ENCODE measurements at places on chromosomes 7 and 10.

DNA sequence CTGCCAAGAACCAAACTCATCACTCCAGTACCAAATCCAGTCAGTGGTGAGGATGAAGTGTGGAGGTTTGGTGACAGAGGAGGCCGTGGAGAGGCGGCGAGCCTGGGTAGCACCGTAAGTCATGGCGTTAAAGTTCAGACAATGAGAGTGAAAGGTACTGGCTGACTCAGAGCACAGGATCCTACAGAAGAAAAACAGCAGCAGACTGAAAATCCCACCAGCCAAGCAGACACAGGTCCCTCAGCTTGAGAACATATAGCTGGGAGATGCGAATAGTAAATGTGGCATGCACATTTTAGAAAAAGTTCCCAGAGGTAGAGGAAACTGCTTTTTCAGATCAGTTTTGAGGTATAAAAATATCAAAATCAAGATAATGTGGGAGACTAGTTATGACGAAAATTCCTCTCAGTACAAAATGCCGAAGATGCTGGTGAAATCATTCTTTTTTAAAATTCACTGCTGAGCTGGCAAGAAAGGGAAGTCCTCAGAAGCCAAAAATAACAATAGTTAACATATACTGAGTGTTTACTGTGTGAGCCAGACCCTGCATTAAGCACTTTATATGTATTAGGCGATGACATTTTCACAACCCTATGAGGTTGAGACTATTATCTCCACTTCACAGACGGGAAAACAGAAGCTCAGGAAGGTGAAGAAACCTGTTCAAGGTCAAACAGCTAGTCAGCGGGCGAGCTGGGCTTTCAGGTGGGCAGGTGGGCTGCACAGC is 20.9 kb downstream of the PARP12 start:
- DNase-seq: peak; percentile 20

- no peak for DNase-seq
These were observed 277.4 kb upstream of the LYZL1 start for GRCh38 chr10:29011516-29011915.

GRCh38 chr7:38673795-38674194 is 42.6 kb upstream of the AMPH start:
- peak; percentile 93 for DNase-seq

- DNase-seq: peak; percentile 90
These were observed 71.7 kb downstream of the CREB5 start for GRCh38 chr7:28483908-28484605.

GRCh38 chr7:158779061-158780000 is 50.0 kb downstream of the ESYT2 start:
- no peak for DNase-seq

DNA sequence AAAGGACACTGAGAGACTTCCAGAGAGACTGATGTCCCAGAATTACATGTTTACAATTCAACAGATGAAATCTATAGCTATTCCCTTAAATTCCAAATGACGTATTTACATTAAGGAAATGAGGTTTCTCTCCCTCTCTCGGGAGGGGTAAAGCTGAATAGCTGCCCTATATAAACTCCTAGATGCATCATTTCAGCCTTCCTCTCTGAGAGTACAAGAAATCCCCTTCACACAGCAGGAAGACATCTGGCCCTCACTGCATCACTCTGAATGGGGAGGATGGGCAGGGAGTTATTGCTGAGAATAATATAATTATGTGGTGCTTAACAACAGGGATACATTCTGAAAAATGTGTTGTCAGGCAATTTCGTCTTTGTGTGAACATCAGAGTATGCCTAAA is 11.0 kb downstream of the POT1 start:
- DNase-seq: no peak

GRCh38 chr10:124739119-124739921 is 4.9 kb downstream of the FAM53B start:
- no peak for DNase-seq

DNA sequence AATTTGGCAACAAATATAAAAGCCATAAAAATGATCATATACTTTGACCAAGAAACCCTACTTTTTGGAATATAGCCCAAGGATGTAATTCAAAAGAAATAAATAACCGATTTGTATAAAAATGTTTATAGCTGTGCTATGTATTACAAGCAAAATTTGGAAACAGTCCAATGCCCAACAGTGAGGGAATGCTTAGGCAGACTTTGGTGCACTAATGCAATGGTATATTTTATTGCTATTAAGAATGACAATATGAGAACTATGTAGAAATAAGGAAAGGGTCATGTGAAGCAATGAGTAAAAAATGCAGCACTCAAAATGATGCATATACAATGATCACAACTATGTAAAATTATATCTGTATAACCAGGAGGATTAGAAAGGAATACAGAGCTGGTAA is 273.8 kb upstream of the HPS1 start:
- DNase-seq: no peak

DNA sequence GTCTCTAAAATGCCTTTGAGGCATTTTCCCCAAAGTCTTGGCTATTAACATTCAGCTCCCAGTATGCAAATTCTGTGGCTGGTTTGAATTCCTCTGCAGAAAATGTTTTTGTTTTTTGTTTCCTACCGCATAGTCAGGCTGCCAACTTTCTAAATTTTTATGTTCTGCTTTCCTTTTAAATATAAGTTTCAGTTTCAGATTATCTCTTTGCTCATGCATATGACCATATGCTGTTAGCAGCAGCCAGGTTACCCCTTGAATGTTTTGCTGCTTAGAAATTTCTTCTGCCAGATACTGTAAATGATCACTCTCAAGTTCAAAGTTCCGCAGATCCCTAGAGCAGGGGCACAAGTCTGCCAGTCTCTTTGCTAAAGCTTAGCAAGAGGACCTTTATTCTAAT is 96.9 kb downstream of the PLPP4 start:
- DNase-seq: no peak

GRCh38 chr10:111440501-111440900 is 363.7 kb downstream of the ADRA2A start:
- no peak for DNase-seq

DNA sequence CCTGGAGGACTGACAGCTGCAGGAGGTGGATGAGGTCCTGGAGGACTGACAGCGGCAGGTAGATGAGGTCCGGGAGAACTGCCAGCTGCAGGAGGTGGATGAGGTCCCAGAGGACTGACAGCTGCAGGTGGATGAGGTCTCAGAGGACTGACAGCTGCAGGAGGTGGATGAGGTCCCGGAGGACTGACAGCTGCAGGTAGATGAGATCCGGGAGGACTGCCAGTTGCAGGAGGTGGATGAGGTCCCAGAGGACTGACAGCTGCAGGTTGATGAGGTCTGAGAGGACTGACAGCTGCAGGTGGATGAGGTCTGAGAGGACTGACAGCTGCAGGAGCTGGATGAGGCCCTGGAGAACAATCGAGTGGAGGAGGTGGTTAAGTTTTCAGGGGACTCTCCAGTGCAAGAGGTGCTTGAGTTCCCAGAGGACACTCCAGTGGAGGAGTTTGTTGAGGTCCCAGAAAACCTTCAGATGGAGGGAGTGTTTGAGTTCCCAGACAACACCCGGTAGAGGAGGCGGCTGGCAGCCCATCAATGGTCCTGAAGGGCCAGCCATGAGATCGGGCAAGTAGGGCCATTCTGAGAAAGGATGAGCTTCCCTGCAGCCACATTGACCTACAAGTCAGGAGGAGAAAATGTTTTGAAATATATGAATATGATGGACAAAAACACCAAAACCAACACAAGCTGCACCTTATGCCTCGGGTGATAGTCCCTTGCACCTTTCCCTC is 4.7 kb upstream of the EIF5AL1 start:
- no peak for DNase-seq

- peak; percentile 56 for DNase-seq
These were observed 53.8 kb downstream of the INPP5A start for GRCh38 chr10:132591166-132591971.
